ENCODE measurements at places on chromosomes 2 and 18.

GRCh38 chr18:50374220-50374752 lies 560 bp upstream of the SKA1 start:
- no peak for DNase-seq

- no peak for DNase-seq
Measured at GRCh38 chr18:13124411-13124810, 94.1 kb upstream of the LDLRAD4 start.

DNA sequence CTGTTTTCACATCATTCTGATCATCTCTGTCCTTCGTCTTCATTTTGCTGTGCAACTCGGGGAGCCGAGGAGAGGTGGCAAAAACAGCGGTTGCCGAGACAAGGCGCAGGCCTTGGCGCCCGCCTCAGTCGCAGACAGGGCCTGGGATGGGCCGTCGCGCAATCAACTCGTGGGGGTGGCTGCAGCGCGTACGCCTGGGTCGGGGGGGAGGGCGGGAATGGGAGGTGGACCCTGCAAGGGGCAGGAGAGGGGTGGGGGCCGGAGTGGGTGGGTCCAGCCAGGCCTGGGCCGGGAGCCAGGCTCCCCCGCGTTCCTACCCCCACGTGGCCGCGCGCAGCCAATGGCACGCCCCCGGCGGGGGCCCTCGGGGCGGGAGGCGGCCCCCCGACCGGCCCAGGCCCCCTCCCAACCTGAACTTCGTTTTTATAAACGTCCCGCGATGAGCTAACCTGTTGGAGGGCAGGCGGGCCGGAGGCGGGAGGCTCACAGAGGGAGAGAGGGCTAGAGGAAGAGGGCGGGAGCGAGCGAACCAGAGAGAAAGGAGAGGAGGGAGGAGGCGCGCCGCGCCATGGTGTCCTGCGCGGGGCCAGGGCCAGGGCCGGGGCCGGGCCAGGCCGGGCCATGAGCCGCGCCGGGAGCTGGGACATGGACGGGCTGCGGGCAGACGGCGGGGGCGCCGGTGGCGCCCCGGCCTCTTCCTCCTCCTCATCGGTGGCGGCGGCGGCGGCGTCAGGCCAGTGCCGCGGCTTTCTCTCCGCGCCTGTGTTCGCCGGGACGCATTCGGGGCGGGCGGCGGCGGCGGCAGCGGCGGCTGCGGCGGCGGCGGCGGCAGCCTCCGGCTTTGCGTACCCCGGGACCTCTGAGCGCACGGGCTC lies at the start of gene HOXD13:
HOXD13 (plus strand) TSS at position 452 of the 875 bp plus-strand sequence; CDS start at position 622, 170 bp downstream.
- no peak for DNase-seq

DNA sequence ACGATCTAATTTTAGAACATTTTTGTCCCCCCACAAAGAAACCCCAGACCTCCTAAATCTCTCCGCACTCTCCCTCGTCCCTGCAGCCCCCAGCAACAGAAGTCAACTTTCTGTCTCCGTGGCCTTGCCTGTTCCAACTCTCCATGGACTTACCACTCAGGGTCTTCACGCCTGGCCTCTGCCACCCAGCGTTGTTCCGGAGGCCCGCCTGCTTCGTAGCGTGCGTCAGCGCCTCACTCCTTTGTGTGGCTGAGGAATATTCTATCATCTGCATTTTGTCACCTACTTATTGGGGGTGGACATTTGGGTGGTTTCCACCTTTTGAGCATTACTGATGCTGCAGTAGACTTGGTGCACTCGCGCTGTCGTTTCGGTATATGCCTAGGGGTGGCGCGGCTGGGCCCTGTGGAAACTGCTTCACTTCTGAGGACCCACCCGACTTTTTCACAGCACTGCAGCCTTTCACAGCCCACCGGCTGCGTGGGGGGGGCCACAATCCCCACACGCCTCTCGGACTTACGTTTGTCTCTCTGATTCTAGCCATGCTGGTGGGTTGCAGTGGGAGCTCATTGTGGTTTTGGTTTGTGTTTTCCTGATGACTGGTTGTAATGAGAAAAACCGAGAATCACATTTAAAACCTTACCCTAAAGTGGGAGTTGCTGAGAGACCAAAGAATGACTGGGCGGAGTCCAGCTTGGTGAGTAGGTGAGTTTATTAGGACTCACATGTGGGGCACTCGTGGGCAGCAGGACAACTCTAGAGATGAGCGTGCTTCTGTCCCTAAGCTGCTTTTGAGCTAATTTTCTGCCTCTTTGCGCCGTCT lies 1.4 kb upstream of the HSBP1L1 start:
- no peak for DNase-seq

- no peak for DNase-seq
Measured at GRCh38 chr2:177501186-177501585, 108.6 kb downstream of the AGPS start.

DNA sequence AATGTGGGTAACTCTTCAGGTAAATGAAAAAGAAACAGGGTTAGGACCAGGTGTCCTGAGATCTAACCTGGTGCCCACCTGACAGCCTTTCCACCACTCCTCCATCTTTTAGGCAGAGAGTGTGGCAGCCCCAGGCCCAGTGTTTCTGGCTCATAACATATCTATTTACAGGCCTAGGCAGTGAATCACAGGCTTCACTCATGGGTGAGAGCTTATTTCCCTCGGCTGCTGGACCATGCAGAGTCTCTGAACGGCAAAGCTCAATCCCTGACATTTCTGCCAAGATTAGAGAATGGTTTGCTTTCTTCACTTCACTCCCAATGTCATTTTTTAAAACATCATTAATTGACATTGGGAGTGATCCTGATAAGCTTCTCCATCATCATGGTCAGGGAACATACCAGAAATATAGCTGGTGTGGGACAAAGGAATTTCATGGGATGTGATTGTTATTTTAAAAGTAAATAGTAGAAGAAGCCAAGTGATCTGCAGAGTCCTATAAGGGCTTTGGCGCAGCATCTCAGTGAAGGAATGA lies 323.9 kb downstream of the SETBP1 start:
- no peak for DNase-seq

DNA sequence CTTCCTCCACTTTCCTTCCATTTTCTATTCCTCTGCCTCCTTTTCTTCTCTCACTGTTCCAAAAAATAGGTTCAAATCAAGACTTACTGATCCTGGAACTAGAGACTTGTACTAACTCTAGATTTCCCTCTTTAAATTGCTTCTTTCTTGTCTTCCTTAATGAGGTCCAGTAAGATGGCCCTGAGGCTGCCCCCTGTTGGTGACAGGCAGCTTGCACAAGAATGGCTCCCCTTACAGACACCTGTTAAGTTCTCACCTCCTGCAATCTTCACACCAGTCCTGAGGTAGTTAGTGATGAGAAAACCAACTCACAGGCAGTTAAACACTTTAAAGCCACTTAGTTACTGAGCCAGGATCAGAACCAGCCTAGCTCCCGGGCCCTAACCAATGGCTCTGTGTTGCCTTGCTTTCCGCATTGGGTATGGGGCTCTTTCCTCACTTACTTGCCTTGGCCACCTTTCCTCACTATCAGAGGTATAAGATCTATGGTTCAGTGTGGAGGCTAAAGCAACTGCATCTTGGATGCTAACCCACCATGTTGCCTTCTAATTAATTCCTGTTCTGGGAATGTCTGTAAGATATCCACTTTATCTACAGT lies 130.6 kb downstream of the AKAIN1 start:
- no peak for DNase-seq

DNA sequence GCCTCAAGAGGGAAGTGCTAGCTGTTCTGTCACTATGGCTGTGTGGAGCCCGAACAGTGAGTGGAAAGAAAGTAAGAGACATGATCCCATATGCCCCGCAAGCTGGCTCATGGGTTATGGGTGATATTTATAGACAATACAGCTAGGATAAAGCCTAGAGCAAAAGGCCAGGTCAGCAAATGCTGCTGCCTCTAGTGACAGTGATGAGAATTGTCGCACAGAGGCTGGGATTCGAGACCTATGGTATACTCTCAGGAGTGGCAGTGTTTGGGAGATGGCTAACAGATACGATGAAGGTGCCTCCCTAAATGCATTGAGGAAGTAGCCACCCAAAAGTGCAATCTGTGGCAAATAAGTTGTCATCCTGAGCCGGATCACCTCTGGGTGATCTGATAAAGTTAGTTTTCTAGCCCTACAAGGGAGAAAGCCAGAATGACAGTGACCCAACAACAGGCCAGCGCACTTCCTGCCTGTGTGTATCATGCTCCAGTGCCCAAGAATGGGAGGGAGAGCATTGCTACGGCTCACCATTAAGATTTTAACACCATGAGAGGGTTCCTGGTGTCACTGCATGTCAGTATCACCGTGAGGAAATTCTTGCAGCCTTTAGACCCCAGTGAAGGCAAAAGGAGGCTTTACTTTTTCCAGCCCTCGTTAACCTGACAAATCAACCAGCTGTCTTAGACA lies 92.2 kb upstream of the TGFA start:
- no peak for DNase-seq

DNA sequence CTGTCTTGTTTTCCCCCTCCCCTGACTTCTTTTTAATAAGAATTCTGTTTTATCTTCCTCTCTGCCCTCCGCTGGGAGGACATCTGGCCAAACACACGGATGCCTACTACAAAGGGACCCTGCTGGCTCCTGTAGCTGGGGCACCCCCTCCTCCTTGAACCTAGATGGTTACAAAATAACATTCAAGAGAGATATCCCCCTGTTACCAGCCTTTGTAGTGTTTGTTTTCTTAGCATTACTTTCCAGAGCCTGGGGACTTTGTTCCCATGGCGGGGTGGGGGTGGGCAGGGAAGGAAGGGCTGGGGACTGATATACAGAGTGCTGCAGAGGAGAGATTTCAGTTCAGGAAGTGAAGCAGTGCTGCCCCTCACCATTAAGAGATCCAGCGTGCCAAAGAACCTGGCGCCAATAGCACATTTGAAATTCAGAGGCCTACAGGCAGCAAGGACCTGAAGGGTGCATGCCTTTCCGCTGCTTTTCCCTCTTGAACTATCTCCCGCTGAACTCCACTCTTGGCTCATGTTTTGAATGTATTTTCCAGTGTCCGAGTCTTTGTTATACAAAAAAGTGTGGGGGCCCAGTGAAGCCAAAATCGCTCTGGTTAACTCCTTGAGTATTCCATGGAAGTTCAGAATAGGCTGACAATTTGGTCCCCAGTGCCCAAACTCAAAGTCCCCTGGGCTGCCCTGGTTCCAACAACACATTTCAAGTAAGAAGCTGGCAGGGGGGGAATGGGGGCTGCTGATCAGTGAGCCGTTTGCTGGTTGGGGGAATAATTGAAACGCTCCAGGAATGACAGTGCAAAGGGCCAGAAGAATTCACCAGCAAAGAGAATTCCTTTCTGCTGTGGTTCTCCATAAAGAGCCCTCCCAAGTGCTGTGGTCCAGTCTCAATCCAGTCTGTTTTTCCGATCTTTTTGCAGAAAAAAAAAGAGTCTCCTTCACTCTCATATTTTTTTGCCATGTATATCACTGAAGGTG lies 94.8 kb upstream of the THOC1 start:
- DNase-seq: no peak

DNA sequence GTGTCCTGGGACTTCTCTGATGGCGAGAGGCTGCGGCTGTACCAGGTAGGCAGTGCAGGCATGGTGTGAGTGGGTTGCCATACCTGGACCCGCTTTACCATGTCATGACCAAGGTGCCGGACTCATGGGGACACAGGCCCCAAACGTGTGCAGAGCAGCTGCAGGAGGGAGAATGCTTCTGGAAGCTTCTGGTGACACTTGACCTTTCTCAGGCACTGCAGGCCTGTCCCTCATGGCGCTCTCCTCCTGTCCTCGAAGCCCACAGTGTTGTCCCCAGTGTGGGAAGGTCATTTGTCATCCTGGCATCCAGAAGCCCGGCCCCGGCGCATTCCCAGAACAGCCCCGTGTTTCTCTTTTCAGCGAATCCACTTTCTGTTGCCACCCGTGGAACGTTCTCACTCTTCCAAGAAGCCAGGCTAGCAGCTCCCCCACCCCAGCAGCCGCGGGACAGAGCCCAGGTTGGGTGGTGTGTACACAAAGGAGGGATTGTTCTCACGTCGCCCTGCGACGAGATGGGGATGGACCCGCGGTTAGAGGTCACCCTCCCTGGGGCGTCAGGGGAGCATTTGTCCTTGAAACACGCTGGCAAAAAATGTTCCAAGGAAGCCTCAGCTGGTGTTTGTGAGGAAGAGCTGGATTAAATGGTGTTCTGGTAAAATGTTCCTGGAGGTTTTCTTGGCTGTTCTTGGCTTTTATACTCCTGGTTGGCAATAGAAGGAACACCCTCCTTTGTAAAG lies 43.7 kb downstream of the SH3BP4 start:
- DNase-seq: no peak

DNA sequence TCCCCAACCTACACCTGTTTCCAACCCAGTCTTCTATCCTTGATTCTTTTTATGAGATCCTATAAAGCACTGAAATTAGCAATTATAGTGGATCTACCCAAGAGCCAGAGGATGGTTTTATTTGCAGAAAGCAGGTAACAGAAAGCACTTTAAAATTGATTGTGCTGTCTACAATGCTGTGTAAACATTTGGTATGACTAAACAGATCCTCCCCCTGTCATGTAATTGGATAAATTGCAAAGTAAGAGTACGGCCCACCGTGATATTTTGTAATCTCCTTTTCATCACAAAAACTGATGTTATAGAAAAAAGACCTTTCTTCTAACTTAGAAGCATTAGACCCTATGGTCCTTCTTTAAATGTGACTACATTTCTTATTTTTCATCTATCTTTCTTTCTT lies 11.3 kb upstream of the PPP3R1 start:
- no peak for DNase-seq

- no peak for DNase-seq
Measured at GRCh38 chr2:9263428-9263827, 56.8 kb downstream of the ASAP2 start.

- no peak for DNase-seq
Measured at GRCh38 chr18:73283032-73283431, 415.2 kb upstream of the NETO1 start.

DNA sequence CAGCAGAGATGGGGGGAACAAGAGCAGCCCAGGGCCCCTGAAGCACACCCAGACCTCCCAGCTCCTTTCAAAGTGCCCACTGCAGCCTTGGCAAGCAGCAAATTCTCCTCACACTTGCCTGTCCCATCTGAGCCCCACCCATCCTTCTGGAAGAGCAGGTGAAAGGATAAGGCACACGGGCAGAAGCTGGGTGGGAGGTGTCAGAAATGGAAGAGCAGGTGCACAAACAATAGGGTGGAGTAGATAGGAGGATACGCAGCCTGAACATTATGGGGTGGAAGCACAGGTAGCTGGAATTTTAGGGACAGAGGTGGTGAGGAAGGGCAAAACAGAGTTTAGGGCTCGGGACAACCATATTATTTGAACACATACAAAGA lies 69.2 kb downstream of the TNS1 start:
- DNase-seq: no peak

GRCh38 chr2:15031745-15032240 lies 399.3 kb downstream of the LRATD1 start:
- DNase-seq: no peak

- no peak for DNase-seq
Measured at GRCh38 chr2:102226171-102226570, 39.3 kb downstream of the IL1RL2 start.

DNA sequence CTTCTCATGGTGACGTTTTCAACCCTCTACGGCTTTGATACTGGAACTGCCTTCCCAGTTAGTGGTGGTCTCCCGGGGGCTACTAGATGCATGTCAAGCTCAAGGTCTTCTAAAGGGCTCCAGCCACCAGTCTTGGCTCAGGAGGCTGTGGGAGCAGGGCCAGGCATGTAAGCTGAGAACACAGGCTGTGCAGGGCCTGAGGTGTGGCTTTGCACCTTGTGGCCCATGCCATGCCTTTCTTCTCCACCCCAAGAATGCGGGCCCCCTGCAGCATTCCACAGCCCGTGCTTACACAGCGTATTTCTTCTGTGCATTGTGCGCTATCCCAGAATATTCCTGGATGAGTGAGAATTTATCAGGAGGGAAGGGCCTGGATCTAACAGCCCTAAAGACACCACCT lies 144.9 kb downstream of the SEPTIN10 start:
- no peak for DNase-seq

Measured in stimulated activated CD8-positive, alpha-beta memory T cell treated with anti-CD3 and anti-CD28 coated beads, Interleukin-15, amount 100 ng/mL, for 4 hours (primary cell).